ENCODE measurements at places on chromosomes 2 and 18.

GRCh38 chr2:176240301-176240700 is 28.9 kb upstream of the MTX2 start:
- no peak for DNase-seq

DNA sequence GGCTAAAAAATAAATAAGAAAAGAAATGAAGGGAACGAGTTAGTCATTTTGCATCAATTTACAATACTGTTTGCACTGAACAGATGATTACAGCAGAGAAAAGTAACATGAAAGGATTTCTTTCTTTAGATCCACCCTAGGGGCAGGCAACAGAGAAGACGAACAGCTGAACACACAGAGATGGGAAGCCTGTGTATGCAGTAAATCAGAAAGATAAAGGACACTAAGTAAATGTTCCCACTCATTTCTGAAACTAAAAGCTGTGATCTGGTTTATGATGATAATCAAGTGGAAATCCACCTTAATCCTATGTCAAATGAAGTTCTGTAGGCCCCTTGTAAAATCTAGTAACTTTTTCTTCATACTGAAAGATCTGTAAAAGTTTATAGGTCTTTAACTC is 54.2 kb downstream of the AKAIN1 start:
- no peak for DNase-seq

GRCh38 chr2:235639885-235640284 is 146.0 kb downstream of the AGAP1 start:
- no peak for DNase-seq

DNA sequence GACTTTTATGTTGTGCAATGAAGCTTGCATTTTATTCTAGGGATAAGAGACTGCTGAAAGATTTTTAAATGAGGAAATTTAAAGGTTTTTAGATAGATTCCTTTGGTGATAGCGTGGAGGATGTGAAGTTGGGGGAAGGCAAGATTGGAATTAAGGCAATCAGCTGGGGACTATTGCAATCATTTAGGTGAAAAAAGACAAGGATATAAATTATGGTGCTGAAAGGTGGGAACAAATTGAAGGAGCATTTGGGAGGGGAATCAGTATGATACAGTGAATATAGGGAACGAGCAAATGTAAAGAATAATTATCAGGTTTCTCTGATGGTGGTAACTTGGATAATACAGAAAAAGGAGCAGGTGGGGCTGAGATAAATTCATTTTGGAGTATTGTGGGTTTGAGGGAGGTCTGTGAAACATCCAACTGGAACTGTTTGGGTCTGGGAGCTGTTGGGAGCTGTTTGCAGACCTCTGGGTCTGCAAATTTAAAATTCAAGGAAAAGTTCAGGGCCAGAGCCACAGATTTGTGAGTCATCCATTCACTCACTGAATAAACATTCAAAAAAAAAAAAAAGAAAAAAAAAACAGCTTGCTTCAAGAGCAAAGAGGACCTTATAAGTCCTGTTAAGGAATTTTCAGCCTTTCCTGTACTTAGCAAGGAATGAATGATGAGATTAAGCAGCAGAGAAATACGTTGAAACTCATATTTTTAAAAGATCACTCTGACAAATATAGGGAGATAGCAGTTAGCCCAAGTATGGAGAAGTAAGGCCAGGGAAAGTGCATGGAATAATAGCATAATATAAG is 257.5 kb upstream of the FN1 start:
- peak; percentile 90 for DNase-seq

GRCh38 chr2:106158871-106159270 is 35.2 kb downstream of the UXS1 start:
- no peak for DNase-seq

DNA sequence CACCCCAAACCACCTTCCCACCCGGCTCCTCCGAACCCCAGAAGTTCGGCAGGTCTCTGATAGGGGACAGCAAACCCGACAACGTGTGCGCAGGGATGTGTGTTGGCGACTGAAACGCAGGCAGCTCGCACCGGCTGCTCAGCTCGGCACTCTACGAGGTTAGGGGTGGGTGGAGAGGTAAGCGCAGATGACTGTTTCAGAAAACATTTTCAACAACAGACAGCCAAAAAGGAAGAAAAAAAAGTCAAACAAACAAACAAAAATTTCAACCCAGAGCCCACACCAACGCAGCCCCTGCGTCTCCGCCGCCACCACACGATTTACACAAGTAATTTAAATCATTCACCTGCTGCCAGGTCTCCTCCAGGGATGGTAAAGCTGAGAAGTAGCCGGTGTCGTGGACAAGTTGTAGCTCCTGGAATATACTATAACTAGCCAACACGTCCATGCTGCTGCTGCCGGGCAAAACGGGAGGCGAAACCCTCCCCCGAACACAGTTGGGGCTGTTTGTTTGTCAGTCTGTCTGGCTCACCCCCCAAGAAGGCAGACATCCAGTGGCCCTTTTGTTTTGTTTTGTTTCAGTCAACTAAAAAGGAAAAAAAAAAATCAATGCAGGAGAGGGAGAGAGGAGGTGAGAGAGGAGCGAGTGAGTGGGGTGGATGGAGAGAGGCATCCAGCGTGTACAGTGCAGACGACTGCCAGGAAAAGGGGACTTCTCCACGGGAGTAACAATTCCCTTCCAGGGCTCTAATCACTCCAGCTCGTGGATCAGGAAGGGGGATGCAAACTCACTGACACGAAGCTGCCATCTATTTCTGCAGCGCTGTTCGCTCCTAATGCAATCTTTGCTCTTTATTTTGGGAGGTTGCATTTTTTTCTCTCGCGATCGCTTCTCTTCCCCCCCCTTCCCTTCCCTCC is at the start of gene KLF7:
KLF7 (minus strand) TSS at position 828 of the 918 bp plus-strand sequence; CDS start at position 448, 380 bp downstream.
- peak; percentile 16 for DNase-seq

DNA sequence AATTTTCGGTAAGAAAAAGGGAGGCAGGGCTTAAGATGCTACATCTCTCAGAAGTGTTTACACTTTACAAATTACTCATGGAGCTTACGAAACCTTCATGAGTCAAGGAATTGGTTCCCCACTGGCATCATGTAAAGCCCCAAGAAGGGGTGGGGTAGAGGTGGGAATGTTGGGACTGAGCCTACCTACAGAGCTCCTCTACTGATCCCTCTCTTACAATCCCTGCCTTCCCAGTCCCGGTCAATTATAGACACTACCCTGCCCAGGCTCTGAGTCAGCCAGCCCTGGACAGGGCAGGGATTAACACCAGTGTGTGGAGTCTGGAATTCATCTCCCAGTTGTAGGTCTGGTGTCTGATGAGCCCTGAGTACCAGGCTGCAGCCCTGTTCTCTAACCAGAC is 248.9 kb downstream of the PAX3 start:
- no peak for DNase-seq

- DNase-seq: no peak
These were observed 3.0 kb upstream of the RTKN start for GRCh38 chr2:74444498-74445318.

GRCh38 chr18:33232318-33232626 is 208.2 kb downstream of the CCDC178 start:
- no peak for DNase-seq

- DNase-seq: no peak
These were observed 86.7 kb downstream of the IRS1 start for GRCh38 chr2:226712941-226713340.

GRCh38 chr18:58723810-58724602 is 52.7 kb downstream of the MALT1 start:
- DNase-seq: peak; percentile 17

DNA sequence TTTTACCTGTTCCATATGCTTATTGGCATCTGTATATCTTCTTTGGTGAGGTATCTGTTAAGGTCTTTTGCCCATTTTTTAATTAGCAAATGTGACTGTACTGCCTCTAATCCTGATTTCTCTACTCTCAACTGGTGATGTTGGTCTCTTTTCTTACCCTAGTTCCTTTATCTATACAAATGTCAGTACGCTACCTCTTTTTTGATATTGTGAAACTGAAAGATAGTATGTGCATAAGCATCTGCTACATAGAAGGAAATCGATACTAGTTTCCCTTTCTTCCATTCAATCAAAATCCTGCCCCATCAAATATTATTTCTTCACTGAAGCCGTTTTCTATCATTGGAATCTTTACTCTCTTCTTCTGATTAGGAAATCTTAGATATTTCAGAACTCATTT is 194.9 kb upstream of the SPOPL start:
- DNase-seq: no peak

- DNase-seq: no peak
These were observed 46.3 kb downstream of the MEX3C start for GRCh38 chr18:51151185-51151567.

DNA sequence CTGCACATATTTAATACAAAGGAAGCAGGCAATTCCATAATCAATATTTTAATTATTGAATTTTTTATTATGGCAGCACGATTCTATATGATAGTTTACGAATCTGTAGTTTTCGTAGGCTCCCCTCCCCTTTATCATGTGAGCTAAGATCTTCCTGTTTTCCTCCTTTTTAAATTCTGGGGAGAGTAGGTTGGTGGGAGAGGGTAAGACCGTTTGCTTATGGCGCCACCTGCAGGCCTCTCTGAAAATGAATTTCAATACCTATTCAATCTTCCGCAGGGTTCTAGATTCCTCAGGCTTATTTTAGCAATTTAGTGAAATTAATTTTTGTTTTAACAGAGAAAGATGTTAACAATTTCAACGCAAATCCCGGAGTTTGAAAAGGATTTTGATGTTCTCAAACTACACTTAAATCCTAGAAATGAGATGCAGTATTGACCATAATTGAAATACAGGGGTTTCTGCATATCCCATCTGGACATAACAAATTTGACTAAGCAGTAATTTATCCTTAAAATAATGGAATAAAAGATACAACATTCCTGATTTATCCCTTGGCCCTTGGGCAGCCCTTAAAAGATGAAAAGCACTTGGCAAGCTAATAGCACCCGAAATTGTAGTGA is 12.8 kb upstream of the GBX2 start:
- peak; percentile 42 for DNase-seq

DNA sequence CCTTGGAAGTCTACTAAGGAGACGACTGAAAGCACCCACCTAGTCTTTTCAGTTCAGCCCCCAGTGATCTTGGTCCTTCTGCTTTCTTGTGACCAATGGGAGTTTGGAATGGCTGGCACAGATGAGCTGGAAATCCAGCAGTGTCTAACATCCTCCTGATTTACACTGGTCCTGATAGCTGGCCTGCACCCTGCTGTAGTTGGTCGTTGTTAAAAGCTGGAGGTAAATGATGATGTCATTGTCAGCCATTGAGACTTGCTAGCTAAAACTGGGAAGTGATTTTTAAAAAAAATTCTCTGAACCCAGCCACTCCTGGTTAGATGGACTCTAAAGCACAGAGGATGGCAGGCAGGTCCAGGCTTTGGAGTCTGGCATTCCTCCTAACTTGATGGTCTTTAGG is 19.3 kb downstream of the CCT7 start:
- DNase-seq: no peak

DNA sequence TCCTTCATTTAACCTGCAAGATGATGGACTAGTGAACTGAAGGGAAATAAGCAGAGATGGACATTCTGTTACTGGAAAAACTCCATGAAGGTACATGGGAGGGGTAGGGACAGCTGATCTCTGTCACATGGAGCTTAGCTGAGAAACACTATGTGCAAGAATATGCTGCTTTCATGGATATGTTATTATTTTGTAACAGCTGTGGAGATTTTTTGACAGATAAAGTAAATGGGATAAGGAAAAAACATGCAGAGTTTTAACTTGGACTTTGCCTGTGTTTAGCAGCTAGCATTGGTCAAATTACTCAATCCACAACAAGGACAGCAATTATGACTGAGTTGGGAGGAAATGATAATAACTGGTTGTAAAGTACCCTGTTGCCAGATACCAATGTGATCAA is 28.7 kb upstream of the HNRNPA3 start:
- no peak for DNase-seq

GRCh38 chr2:236366397-236366796 is 102.2 kb upstream of the ASB18 start:
- no peak for DNase-seq

GRCh38 chr2:28779001-28779400 is 27.4 kb downstream of the PPP1CB start:
- DNase-seq: no peak

DNA sequence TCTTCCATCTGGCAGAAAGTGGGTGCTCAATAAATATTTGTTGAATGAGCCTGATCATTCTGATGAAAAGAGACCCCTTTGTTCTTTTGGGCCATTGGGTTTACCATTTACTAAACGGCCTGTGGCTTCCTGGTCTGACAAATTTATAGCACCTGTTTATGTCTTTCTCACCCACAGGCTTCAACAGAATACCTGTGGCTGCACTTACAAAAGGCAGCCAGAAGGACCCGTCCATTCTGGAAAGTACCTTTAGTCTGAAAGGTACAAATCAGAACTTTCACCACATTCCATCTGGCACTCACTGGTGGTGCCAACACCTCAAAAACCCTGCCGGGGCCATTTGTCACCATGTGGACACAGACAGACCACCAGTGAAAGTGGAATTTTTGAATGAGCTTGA is 167.5 kb downstream of the ETAA1 start:
- no peak for DNase-seq

GRCh38 chr2:239283961-239284795 is 116.6 kb downstream of the HDAC4 start:
- DNase-seq: no peak

- no peak for DNase-seq
These were observed 96.7 kb upstream of the SIX3 start for GRCh38 chr2:44844651-44845270.

DNA sequence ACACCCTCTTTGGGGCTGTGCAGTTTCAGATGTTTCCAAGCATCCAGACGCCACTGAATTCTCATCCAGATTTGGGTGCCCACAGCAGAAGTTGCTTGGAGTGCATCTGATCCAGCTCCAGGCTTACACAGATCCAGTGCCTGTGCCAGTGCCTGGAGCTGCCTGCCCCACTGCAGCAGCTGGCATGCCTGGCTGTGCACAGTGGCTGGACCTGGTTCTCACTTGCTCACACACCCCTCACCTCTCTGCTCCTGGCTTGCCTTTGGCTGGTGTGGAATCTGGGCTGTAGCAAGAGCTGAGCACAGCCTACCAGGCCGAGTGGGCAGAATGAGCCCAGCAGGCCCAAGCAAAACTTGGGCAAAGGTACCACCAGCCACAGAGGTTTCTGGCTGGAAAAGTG is 137.9 kb downstream of the SPAG16 start:
- no peak for DNase-seq

- DNase-seq: no peak
These were observed 108.2 kb upstream of the SMAD2 start for GRCh38 chr18:48038636-48039035.

DNA sequence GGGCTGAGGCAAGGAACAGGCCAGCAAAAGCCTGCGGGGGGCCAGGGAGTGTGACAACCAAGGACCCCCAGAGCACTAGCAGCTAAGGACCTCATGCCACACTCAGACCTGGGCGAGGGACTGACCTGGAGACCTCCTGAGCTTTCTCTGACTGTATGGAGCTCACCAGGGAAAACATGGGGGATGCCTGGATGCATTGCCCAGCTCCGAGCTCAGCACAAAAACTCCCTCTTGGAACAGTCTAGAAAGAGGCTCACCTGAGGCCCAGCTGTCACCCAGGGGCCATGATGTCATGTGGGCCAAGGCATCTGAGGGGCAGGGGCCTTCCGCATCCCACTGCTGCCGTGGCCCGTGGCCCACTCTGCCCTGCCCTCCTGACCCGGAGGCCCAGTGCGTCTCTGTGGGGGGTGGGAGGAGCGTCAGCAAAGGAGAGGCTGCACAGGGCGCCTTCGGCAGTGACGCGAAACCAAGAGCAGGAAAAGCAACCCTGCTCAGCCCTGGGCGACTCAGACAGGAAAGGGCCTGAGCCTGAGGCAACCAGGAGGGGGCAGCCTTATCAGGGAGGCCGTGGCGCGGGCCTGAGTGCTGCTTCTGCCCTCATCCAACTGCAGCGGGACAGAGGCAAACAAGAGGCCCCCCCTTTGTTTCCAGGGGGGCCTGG is 57.3 kb upstream of the ALPP start:
- DNase-seq: no peak
